ENCODE measurements at places on chromosomes 7 and 10.

DNA sequence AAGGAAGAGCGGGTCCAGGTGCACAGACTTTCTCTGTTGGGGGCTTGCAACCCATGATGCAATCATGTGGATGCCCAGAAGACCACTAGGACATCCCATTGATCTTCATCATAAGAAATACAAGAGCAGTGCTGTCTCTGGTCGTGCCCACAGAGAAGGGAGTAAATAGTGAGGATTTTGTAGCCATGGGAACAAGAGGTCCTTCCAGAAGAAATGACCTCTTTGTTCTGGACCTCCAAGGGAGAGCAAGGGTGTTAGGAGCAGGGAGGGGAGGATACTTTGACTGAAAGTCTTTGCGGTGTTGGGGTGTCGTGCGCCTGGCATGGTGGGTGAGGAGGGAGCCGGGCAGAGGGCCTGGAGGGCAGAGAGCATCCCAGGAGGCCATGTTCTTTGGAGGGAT lies 55.0 kb upstream of the EN2 start:
- no peak for DNase-seq

- DNase-seq: peak; percentile 74
Measured at GRCh38 chr7:43758029-43758821, at the start of gene BLVRA. BLVRA (plus strand) TSS chr7:43758680; CDS start chr7:43771159, 12,479 bp downstream.

- no peak for DNase-seq
Measured at GRCh38 chr7:139640681-139641080, 117.2 kb downstream of the CLEC2L start.

DNA sequence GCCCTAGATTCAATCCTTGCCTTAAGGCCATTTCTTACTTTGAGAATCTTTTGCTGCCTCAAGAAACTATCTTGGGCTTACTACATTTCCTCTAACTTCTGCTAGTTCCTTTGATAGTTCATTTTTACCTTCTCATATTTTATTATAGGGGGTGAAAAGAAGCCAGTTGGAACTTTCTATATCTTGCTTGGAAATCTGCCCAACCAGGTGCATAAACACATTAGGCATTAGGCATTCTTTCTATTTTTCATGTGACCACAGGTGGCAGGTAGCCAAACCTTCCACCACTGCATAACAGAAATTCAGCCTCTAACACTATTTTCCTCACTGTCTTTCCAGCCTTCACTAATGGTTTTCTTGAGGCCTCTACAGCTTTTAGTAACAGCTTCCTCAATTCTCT lies 300.0 kb upstream of the SP8 start:
- DNase-seq: no peak

DNA sequence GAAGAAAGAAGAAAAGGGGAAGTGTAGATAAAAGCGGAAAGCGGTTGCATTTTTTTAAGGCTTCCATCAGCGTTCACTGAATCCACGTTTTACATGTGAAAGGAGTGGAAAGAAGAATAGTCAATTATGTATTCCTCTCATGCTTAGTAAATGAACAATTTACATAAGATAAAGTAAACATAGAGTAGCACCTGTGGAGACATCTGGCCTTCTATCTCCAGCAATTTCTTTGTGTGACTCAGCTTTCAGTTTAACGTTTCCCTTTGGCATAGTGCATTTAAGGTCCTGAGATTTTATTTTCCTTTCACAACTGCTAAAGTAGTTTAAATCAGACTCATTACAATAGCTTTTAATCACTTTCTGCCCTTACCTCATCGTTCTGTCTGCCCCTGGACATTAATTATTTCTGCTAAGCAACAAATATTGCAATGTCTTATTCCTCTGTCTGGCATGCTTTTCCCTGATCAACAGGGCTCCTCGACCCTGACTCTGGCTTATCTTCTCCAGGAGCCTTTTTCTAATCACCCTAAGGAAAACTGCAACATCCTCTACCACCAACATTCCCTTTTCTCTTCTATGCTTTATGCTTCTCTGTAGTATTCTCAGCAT lies 383.5 kb upstream of the VWC2 start:
- no peak for DNase-seq

DNA sequence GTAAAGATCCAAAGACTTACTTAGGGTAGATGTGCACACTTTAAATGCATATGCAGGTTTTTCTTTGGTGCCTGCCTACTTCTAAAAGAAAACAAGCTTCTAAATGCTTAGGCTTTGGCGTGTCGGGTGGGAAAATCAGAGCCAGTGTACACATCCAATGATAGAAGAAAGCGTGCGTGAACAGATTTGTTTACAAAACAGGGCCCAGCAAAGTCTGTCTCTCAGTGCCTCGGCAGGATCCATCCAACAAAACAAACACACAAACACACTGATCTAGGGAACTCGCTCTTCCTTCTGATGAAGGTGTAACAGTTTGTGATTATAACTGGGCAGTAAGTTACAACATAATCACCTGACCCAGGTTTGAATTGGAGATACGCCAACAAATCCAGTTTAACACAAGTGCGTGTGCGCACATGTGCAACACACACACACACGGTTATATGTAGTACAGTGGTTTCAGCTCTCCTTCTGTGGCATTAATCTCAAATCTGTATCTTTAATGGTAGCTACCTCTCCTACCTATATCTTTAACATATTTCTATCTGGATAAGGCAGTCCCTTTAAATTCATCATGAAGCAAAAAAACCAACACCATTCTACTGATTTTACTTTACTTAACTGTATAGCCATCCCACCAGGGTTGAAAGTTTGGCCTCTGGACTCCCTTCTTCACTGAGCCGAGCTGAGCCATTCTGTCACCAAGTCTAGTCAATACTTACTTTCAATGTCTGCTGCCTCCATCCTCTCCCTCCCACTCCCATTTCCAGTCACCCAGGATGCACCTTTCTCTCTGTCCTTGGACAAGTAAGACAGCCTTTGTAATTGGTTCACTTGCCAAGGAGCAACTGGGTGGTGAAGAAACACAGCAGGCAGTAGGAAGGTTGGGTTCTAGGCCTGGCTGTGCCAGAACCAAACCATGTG lies 184.4 kb upstream of the KLF14 start:
- no peak for DNase-seq

- DNase-seq: no peak
Measured at GRCh38 chr10:48667960-48668590, 16.6 kb upstream of the WDFY4 start.

GRCh38 chr10:20017961-20018360 lies 201.7 kb downstream of the PLXDC2 start:
- DNase-seq: no peak

GRCh38 chr7:33444511-33444910 lies 315.1 kb downstream of the BBS9 start:
- no peak for DNase-seq

GRCh38 chr10:19930936-19931893 lies 115.0 kb downstream of the PLXDC2 start:
- no peak for DNase-seq

GRCh38 chr7:75650062-75650461 lies 88.7 kb downstream of the HIP1 start:
- peak; percentile 36 for DNase-seq

- DNase-seq: no peak
Measured at GRCh38 chr10:14423111-14423744, 92.5 kb upstream of the FRMD4A start.

DNA sequence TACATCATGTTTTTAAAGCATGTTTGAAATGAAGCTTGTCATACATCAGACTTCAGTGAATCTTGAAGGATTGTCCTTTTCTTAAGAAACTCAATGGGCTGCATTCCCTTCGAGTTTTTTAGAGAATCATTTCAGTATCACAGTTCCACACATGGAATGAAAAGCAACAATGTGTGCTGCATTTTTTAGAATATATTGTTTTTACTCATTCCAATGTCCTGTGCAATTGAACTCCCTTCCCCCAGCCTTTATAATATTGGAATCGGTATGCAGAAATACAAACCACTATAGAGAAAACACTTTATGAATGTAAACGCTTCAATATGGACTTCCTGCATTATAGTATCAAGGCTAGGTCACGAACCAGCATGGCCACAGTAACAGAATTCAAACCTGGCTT lies 634.4 kb downstream of the GATA3 start:
- no peak for DNase-seq

GRCh38 chr7:84497873-84498272 lies 303.3 kb upstream of the SEMA3A start:
- no peak for DNase-seq

GRCh38 chr7:134639061-134639460 lies 7.6 kb upstream of the BPGM start:
- no peak for DNase-seq

DNA sequence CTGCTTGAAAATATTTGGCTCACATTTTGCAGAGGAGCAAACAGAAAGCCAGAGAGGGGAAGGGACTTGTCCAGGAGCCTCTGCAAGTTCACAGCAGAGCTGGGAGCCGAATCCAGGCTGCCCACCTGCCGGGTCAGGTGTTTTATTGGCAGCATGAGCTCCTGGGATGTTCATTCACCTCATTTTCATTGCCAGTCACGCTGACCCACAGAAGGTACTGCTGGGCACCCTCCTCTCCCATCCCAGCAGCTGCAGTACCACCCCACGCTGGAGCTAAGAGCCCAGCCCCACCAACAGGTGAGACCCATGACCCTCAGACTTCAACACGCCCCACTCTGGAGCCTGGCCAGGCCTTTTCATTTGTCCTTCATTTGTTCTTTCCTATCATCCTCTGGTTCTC lies 102.7 kb downstream of the GRID1 start:
- DNase-seq: no peak

All from left cardiac atrium (tissue), 4 donors.